ENCODE measurements at places on chromosomes 16 and 17.

DNA sequence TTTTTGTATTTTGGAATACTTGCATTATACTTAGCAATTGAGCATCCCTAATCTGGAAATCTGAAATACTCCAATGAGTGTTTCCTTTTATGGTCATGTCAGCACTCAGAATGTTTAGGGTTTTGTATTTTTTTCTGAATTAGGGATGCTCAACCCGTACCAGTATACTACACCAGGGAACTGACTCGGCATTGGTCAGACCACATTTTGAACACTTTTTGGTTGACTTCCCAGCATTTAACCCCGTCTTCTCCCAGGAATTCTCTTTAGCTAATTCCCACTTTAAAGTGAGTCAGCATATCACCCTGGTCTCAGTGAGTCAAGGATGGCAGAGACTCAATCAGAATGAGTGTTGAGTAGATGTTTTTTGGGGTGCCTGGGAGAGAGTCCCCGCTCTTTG lies 177.9 kb downstream of the SPECC1 start:
- no peak for DNase-seq

DNA sequence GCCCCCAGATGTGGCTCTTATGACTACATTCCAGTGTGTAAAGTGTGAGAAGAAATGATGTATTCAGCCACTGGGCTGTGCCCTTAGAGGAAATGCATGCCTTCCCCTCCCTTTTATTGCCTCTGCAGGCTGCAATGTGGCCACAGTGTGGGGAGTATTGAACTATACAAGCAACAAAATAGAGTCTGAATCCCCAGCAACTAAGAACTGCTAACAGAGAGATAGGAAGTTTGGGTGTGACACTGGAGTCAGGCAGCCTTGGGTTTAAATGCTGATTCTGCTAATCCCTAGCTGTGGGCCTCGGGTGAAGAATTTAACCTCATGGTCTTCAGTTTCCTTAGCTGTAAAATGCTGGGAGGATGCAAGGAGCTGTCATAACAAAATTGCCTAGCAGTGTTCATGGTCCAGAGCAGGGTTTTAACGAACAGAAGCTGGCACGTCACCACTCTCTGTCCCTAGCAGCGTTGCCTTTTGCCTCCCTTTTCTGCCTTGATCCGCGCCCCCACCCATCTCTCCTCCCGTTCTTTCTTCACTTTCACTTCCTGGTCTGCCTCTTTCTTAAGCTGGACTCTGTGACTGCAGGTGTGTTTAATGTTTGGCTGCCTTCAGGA lies 50.3 kb downstream of the KPNA2 start:
- no peak for DNase-seq

DNA sequence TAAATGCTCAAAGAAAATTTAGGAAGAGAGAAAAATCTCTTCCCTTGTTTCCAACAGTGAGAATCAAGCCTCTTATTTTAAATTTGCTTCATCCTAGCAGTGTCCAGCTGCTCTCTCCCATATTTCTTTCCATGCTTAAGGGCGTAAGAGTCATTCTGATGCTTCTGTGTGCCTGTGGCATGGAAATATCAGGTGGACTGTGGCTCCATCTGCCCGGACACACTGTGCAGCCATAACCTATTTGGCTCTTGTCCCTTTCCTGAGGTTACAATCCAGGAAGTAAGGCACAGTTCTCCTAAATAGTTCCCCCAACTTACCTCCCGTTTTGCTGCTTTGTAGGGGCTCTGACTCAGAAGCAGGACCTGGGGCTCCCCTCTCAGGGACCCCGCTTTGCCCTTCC lies 6.3 kb upstream of the KRT222 start:
- DNase-seq = no peak

- no peak for DNase-seq
Measured at GRCh38 chr16:2830355-2830695, 222 bp downstream of the ZG16B start.

Measured in activated CD8-positive, alpha-beta memory T cell treated with anti-CD3 and anti-CD28 coated beads for 4 hours (primary cell).